ENCODE measurements at places on chromosomes 13 and 19.
A peak's percentile ranks its signal among the peaks of the same experiment; 100 is the strongest.

DNA sequence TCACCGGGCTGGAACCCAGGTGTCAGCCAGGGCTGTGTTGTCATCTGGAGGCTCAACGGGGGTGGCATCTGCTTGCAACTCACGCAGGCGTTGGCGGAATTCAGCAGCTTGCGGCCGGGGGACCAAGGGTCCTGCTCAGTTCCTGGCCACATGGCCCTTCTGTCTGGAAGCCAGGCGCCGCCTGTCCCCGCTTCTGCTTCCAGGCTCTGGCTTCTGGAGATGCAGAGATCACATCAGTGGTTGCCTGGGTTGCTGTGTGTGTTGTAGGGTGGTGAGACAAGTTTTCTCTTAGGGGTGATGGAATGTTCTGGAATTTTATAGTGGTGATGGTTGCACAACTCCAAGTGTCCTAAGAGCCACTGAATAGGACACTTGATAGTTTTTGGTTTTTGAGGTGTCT lies 5.0 kb downstream of the ADAT3 start:
- DNase-seq: no peak

- no peak for DNase-seq
Measured at GRCh38 chr13:113231306-113232207, 22.1 kb downstream of the CUL4A start.

DNA sequence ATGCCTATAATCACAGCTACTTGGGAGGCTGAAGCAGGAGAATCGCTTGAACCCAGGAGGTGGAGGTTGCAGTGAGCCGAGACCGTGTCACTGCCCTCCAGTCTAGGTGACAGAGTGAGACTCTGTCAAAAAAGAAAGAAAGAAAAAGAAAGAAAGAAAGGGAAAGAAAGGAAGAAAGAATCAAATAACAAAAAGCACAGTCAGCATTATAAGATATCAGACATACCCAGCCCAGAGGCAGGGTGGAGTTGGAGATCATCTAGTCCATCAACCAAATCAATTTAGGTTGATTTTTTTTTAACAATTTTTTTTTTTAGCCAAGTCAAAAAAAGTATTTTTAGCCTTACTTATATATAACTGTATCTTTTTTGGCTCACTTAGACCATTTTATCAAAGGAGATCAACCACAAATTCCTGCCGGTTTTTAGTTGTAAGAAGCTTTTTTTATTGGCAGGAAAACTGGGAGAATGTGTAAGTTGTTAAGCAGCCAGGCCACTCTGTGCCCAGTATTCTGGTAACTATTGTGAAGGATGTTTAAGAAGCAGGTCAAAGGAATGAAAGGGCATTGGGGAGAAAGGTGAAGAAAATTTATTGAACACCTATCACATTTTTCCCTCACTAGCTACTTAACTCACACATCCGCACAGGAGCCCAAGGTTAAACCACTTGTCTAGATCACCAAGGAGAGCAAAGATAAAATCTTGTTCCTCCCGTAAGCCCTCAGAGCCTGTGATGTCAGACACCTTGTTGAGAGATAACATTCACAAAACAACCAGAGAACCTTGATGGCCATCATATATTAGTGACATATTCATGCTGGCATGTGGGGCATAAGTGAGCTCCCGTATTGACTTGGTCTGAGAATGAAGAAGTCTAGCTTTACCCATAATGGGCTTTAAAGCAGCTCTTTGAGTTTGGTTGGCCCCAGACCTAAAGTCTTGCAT lies 91.8 kb downstream of the COL4A2 start:
- DNase-seq: no peak

GRCh38 chr13:94494026-94494425 lies 14.5 kb upstream of the DCT start:
- DNase-seq: no peak

- DNase-seq: no peak
Measured at GRCh38 chr13:37476874-37477273, 121.7 kb downstream of the POSTN start.

DNA sequence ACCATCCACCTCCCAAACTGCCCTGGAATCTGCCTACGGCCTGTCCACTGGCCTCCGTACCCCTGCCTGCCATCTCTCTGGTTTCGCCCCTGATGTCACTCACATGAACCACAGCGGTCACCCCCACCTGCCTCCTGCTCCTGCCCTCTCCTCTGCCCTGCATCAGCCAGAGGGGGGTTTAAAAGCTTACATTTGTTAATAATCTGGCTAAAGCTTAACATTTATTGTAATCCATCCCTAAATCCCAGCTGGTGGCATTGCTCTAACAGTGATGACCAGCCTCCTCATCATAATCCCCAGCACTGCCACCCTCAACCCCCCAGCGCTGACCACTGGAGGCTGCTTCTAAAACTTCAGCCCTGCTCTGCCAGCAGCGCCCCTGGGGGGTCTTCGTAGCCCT lies 38.9 kb downstream of the DNM2 start:
- no peak for DNase-seq

- DNase-seq: peak; percentile 40
Measured at GRCh38 chr19:45863840-45864628, at the start of gene FOXA3. FOXA3 (plus strand) TSS chr19:45864326; CDS start chr19:45864457, 131 bp downstream.

DNA sequence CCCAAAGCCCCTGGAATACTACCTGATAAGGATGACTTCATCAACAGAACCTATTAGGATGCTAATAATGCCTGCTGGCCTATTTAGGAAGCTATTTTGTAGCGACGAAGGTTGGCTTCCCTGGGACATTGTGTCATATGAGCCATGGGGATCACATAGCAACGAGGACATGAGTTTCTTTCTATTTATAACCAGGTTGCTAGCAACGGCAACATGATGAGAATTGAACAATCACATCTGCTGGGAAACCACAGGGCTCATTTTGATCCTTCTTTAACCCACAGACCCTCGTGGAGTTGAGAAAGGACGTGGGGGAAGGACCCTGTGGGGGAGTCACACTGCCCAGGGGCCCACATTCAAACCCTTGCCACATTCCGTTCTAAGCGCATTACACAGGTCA lies 172.2 kb downstream of the COL4A1 start:
- no peak for DNase-seq
